NCI-H748 treated with DMSO at 0.1 percent for 48 hours (cell line): ENCODE measurements at places on chromosomes 11 and 22.

DNA sequence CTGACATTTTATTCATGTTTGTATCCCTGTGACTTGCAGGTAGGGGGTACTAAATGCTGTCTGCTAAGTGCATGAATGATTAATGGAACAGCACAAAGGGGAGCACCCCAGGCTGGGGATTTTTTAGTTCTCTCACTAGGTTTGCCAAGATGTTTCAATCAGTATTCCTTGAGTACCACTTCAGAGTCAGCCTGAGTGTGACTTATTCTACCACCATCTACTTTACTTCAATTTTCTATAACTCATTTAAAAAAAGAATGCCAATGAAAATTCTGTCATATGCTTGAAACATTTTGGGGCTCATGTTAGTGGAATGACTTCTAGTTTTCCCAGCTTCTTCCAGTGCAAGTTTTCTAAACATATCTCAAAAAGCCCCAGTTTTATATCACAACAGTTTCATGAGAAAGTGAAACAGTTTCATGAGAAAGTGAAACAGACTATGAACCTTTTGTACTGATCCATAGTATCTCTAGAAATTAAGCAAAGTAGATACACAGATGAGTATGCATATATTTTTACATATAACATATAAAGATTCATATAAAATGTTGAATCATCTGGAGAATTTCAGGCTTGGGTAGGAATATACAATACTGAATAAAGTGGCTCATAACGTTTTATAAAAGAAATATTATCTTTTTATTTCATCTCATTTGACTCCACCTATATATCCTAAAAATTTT, 252.4 kb downstream of the GRM5 start:
- no peak for DNase-seq

GRCh38 chr11:19398772-19399527, 158.2 kb upstream of the E2F8 start:
- no peak for DNase-seq

DNA sequence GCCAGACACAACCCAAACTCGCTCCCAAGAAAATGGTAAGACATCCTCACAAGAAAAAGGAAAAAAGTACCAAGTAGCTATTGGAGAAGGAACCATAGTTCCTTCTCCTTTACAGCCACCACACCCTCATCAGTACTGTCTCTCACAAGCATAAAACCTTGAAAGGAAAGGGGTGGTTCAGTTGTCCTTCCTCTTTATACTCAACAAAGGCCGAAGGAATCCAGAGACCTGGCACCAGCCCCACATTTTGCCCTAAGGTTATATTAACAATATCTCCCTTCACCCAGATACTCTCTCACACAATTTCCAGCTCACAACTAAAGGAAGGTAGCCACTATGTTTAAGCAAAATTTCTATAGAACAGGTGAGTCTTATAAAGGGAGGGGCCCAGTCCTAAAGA, 8.5 kb downstream of the FHIP1B start:
- DNase-seq = no peak

DNA sequence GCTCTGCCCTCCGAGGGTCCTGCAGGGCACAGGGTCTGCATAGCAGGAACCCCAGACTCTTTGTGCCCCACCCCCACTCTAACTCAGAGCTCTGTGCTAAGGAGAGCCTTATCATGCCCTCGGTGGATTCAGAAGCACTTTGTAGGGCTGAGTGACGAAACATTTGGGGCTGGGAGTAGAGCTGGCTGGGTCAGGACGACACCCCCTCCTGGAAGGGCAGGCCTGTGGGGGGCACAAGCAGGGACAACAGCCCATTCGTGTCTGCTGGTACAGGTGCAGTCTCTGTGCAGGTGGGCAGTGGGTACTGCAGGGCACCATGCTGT, 8.9 kb downstream of the APOBEC3A start:
- no peak for DNase-seq

- DNase-seq = no peak
Observed at GRCh38 chr11:12410006-12410728, 32.8 kb downstream of the PARVA start.

DNA sequence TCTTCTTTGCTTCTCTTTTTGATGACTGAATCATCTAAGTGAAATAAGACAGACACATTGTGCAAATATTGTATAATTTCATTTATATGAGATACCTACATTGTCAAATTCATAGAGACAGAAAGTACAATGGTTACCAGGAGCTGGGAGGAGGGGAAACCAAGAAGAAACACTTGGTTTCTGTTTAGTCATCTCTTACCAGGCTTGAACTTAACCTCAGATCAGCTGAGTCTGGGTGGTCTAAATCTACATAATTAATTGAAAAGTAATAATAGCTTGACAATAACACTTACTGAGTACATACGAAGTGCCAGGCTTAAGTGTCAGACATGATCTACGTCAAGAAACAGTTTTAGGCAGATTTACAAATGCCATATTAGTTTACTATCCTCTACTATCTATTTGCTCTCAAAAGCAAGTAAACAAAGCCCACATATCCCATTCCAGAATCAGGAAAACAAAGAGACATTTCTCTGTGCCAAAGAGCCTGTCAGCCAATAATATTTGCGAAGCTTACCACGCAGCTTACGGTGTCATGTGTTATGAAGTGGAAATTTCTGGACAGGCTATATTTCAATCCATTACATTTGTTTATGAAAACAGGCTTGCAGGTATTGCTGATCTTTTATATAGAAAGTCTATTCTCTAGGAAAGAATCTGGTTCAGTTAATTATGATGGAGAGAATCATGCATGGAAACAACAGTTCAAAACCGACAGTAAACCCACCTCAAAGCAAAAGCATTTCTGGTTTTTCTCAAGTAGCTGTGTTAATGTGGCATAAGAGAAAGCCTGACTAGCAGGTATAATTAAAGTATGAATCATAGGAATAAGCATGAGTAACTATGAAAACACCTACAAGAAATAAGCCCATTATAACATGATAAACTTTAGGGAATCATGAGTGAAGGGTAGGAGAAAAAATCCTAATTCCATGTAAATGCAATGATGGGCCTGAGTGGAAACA, 2.7 kb upstream of the ARHGAP42 start:
- DNase-seq = no peak

DNA sequence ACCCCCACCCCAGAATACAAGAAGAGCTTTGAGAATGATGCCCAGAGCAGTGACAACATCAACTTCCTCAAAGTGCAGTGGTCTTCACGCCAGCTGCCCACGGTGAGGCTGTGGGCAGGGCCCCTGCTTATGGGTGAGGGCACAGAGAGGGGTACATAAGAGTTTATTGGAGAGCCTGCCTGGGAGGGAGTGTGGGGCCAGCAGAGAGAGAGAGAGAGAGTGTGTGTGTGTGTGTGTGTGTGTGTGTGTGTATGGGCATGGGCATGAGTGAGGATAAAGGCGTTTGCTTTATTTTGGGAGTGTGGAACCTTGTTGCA, 9.5 kb downstream of the PHOX2A start:
- no peak for DNase-seq

DNA sequence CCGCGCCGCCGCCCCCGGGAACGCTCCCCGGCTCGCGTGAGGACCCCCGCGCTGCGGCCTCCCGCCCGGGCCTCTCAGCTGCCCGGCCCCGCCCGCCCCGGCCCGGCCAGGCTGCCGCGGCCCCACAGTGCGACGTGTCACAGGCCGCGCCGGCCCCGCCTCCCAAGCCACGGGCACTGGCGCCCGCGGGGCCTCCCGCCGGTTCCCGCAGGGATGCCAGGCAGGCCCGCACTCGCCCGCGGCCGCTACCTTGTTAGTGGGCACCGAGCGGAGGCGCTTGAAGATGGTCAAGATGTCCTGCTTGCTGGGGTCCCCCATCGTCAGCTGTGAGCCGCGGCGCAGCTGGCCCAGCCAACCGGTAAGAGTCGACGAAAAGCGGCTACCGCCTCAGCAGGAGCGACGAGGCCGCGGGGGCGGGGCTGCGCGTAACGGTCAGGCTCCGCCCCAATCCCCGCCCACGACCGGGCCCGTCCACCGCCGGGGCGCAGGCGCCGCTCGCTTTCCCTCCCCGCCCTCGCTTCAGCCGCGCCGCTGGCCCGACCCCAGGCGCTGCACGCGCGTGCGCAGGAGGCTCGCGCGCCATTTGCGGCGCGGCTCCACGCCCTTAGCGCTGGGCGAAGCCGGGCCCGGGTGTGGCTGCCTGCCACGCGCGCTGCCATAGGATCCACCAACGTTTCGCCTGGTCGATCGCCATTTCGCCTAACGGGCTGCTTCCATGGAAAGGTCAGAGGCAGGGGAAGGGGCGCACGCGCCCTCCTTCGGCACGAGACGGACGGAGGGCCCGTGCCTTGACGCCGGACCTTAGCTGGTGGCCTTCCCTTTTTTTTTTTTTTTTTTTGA, at the start of gene ARFGAP3:
ARFGAP3 (minus strand) TSS at position 409 of the 840 bp plus-strand sequence; CDS start at position 318, 91 bp downstream.
- peak; percentile 80 for DNase-seq

- DNase-seq = no peak
Observed at GRCh38 chr22:41779929-41780505, 20.5 kb upstream of the CCDC134 start.
